ENCODE measurements at places on chromosomes 5 and 9. TPM values are rescaled to one million over a fixed set of nuclear protein-coding genes. Genes with fewer than 3 reads are reported as not detected.

Gene RASEF
- 17.4 TPM for total RNA-seq

Gene C5orf58
- total RNA-seq, result not detected

- no peaks in the 10 kb centered on the region for H3K27me3 ChIP-seq
- H3K4me3 ChIP-seq, result no peak overlapping the region
- no peak overlapping the region for H3K27ac ChIP-seq
- H3K4me1 ChIP-seq, result no peaks in the 10 kb centered on the region
- DNase-seq, result no peak
These were observed 11.9 kb downstream of the FAM240B start for GRCh38 chr9:38707885-38708637.

DNA sequence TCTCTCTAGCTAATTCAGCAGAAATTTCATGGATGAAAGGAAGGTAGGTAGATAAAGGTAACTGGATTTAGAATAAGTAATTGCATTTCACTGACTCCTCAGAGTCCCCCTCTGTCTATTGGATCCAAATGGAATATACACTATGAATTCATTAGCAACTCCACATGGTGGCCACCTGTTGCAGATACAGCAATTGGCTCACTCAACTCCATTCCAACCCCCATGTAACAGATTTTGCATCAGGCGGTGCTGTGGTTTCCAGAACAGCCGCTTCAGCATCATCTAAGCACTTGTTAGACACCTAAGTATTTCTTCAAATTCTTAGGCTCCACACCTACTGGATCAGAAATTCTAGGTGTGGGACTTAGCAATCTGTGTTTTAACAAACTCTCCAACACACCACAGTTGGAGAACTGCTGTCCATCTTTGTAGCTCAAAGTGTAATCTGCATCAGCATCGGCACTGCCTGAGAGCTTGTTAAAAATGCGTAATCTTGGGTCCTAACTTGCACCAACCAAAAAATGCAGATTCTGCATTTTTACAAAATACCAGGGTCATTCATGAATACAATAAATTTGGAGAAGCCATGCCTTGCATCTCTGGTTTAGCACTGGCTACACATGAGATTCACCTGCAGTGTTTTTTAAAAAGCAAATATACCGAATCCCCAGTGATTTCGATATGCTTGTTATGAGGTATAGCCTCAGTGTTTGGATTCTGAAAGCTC is 413.8 kb upstream of the CD180 start:
- no peak for DNase-seq
- H3K27ac ChIP-seq, result no peak overlapping the region
- H3K36me3 ChIP-seq, result no peaks in the 10 kb centered on the region
- H3K4me1 ChIP-seq, result no peaks in the 10 kb centered on the region

GRCh38 chr9:95425910-95426551 is 90.7 kb downstream of the PTCH1 start:
- no peak for DNase-seq
- H3K36me3 ChIP-seq, result peaks cover 11% of the 10 kb centered on the region
- H3K27me3 ChIP-seq, result no peaks in the 10 kb centered on the region
- peak overlapping the region; percentile 86 for H3K27ac ChIP-seq
- peak overlapping the region; percentile 50 for H3K4me3 ChIP-seq

DNA sequence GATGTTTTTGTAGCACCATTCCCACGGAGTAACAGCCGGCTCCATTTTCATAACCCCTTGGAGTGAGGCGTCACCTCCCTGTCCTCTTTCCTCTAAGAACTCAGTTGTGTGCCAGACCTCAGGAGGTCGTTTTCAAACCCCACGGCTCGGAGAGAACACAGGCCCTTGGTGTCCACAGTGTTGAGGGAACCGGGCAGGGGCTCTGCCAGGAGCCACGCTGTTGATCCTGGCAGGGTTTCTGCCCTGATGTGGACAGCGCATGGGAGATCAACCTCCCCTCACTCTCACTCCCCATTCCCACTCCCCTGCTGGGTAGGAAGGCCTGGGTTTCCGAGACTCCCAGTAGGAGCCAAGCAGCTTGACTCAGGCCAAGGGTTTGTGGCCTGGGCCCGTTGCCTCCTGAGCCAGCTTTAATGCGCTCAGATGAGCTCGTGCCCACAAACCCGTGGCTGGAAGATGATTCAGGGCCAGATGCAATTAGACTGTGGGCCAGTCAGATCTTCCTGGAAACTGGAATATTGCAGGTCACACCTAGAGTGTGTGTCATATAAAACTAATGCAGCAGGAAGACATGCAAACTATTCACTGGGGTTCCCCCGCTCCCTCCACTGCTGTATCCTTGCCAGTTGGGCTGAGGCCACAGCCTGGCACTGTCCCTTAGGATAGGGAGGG is 133.4 kb downstream of the SLC12A2 start:
- H3K4me1 ChIP-seq, result no peaks in the 10 kb centered on the region
- no peaks in the 10 kb centered on the region for H3K27me3 ChIP-seq
- no peak overlapping the region for H3K27ac ChIP-seq
- no peak overlapping the region for H3K4me3 ChIP-seq
- DNase-seq, result no peak
- no peaks in the 10 kb centered on the region for H3K36me3 ChIP-seq

All from esophagus squamous epithelium (tissue), 5 donors.